ENCODE measurements at places on chromosomes 2 and 18.

- DNase-seq = no peak
Measured at GRCh38 chr2:54577035-54577434, 120.9 kb downstream of the SPTBN1 start.

GRCh38 chr18:26956863-26957262, 91.4 kb upstream of the AQP4 start:
- no peak for DNase-seq

DNA sequence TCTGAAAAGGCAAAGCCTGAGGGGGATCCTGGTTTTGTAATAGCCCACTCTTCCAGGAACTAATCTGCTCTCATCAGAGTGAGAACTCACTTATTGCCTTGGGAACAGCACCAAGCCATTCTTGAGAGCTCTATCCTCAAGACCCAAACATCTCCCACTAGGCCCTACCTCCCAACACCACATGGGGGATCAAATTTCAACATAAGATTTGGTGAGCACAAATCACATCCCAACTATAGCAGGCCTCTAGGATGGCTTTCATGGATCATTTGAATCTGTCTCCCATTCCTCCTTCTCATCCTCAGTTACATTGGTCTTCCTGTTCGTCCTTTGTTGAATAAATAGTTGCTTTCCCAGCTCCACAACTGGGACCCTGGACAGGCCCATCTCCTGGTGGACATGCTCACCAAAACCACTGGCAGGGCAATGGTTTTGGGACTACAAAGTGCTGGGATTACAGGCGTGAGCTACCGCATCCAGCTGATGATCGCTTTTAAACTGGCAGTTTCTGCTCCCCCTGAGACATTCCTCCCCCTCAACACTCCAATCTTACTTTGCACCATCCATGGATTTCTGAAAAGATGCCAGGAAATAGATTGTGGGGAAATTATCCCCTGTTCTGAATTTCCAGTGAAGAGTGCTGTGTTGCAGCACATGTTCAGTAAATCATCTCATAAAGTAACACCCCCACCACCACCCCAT, 42.6 kb downstream of the MCFD2 start:
- DNase-seq = peak; percentile 56

DNA sequence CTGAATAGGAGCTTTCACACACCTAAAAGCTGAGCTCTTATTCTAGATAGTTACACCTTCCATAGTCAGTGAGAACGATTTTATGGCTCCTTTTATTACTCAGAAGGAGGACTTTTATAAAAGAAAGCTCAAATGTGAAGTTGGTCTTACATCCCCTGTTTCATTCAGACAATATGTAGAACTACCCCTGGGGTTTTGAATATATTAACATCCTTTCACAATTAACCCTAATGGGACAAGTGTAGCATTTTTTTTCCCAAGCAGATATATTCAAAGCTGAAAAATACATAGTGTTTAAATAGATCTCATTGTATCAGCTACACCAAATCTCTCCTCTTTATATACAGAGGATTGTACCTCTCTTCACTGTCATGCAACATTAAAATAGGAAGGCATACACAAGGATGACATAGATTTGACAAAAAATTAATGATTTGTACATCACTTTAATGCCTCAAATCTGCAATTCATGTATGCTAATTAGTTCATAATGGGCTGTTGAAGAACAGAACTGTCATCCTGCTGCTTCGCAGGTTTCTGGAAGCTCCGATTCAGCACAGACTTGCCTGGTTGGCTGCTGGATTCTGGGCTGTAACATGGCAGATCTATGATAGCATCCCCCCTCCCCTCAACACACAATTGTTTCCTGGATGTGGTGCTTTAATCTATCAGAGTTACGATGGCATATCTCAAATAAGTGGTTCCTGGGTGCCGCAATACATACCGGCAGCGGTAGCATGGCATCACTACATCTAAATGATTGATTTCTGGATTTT, 129.7 kb upstream of the PARD3B start:
- DNase-seq = no peak

DNA sequence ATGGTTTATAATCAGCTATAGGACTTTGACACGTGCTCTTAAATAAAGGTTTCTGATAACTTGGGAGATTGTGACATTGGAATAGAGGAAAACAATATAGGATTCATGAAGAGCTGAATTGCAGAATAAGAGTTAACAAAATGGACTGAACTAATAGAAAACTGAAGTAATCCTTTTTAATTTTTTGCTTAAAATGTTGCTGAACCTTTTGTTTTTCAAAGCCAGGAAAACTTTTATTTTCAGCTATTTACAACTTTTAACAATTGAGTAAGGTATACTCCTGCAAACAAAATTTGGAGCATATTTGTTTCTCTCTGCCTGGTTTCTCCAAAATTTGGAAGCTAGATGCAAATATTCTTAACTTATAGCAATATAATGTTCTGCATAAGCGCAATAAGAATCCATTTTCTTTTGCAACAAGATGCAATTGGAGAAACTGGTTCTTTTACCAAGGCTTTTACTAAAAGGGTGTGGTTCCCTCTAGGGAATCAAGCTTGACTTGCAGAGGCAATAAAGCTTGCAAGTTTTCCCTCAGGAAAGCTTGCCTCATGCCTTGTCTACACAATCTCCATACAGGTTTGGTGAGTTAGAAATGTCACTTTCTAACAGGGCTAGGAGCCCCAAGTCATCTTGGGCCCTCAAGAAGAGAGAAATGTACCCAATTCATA, 10.3 kb upstream of the PDK1 start:
- DNase-seq = peak; percentile 10

- DNase-seq = no peak
Measured at GRCh38 chr2:41000906-41001305, 549.0 kb upstream of the SLC8A1 start.

All from stromal cell of bone marrow (primary cell).